EH (cell line): ENCODE measurements at places on chromosomes 12 and 14.

GRCh38 chr12:33587784-33588712 is 148.4 kb upstream of the SYT10 start:
- DNase-seq, result peak; percentile 1

DNA sequence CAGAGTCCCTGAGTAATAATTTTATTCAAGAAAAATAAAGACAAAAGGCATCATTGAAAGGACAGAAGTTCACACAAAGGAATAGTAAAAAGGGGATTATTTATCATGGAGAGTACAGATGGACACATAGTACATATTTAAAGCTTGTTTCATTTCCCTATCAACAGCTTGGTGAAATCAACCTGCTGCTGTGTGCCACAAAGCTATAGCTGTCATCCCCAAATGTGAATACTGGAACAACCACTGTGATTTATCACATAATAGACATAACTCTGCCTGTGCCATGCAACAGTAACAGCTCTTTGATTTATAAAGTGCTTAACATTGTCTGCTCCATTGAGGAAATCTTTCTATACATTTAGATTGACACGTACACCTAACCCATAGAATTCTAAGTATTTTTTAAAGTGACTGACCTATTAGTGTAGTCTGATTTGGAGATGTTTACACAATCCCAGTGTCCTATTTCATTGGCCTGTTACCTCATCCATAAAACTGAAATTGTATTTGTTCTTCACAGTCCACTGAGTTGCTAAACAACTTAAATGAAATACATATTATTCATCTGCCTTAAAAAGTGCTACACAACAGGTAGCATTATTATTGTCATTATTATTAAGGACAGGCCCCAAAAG is 3.3 kb downstream of the NEMF start:
- DNase-seq, result no peak

DNA sequence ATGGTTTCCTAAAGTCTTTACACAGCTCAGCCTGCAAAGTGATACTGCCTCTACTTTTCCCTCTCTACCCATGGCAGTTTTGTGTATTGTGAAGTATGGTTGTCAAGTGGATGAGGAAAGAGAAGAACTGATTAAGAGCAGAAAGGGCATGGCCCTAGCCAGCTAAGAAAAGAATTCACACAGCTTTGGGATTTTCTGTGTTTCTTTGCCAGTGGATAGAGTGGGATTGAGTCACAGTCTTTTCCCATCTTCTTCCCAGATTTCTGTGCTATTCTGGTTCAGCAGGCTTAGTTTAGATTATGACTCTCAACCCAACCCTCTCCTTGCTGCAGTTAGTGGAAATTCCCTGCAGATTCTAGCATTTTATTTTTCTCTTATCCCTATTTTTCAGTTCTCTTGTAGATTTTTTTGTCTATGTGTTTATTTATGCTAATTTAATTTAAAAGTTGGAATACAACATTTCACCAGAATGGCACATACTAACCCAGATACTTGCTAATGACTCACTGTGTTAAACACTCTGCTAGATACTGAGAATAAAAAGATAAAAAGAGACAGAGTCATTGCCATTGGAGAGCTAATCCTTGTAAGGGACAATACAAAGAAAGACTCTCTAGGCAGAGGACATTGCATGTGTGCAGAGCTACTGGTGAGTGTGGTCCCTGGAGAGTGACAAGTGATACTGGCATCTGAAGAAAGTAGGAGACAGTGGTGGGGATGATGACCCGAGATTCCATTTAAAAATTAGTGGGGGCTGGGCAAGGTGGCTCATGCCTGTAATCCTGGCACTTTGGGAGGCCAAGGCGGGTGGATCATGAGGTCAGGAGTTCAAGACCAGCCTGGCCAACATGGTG is 106.3 kb downstream of the ST8SIA1 start:
- DNase-seq, result peak; percentile 26

DNA sequence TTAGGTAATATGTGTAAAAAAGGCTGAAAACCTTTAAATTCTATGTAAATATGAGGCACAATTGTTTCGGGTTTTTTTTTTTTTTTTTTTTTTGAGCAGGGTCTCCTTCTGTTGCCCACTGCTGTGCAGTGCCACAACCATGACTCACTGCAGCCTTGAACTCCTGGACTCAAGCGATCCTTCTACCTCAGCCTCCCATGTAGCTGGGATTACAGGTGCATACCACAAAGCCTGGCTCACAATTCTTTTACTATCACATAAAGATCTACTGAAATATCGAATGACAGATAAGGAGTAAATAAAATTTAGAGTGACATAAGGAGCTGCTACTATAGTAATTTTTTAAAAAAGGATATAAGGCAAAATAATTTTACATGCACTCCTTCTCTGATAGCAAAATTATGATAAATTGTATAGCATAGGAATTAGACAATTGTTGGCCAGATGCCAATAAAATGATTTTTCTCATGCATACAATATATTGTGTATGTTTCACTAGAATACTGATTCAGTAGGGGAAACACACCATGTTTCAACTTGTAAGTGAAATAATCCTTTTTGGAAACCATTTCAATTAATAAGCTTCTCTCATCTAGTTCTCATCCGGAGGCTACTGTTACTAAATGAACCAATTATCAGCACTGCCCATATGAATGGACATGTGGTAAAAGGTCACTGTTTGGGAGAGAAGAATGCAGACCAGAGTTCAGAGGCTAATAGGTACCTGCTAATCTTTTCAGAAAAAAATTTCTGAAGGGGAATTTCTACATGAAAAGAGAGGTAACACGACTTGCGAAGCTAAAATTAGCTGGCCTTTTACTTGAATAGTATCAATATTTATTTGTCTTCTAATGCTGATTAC is 108.4 kb downstream of the PPP1R12A start:
- DNase-seq, result no peak

DNA sequence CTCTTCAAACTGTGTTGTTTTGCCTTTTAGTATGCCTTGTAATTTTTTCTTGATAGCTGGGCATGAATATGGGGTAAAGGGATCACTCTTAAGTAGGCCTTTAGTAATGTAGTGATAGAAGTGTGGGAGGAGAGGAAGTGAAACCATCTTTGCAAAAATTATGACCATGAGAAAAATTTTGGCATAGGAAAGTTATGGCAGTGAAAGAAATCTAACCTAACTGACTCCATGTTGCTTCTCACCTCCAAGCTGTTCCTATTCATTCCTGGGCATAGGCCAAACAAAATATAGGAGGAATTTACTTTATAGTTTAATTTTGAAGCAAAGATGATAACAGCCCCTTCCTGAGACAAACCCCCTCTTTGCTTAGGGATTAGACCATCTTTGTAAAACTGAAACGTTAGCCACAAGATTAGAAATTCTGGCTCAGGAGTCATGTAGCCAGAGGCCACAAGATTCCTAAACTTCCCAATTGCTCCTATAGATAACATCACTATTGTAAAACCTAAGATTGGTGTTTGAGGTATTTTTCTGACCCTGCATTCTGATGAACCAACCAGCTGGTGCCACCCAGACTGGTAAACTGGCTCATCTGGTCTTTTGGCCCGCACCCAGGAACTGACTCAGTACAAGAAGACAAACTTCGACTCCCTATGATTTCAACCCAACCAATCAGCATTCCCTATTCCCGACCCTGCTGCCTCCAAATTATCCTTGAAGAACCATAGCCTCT is 45.8 kb downstream of the CRADD start:
- DNase-seq, result peak; percentile 79

GRCh38 chr12:57550641-57551549 is 1.1 kb downstream of the KIF5A start:
- DNase-seq, result no peak

- no peak for DNase-seq
These were observed 109.0 kb downstream of the ESR2 start for GRCh38 chr14:64185184-64185583.

GRCh38 chr12:111022386-111022785 is 102.0 kb upstream of the MYL2 start:
- DNase-seq, result no peak

- DNase-seq, result no peak
These were observed 11.8 kb upstream of the WSCD2 start for GRCh38 chr12:108117163-108117849.

GRCh38 chr14:77241955-77242354 is 29.1 kb downstream of the NGB start:
- peak; percentile 5 for DNase-seq

DNA sequence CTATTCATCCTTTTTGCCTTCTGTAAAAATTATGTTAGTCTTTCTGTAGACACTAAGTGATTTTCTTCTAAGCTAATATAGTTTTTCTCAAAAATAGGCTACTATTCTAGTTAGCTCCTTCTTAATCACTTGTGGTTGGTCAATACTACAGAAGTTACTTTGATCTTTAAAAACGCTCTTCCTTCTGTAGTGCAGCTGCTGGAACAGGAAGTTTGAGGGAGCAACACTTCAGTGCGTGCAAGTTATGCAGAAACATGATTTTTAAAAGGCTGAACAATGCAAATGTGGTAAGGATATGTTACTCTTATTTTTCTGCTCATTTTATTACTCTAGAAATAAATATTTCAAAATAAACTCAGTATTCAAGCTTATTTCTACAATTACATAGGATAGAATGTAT is 11.1 kb upstream of the RERGL start:
- no peak for DNase-seq

DNA sequence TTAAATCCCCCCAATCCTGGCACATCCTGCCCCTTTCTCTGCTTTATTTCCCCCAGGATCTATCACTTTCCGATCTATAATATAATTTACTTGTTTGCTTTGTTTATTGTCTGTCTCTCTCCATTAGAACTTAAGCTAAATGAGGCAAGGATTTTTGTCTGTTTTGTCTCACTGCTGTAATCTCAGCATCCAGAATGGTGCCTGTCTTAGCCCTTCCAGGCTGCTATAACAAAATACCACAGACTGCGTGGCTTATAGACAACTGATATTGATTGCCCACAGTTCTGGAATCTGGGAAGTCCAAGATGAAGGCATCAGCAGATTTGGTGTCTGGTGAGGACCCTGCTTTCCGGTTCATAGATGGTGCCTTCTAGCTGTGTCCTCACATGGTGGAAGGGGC is 65.2 kb downstream of the VWF start:
- no peak for DNase-seq

GRCh38 chr14:93978735-93979134 is 2.4 kb upstream of the ASB2 start:
- no peak for DNase-seq

DNA sequence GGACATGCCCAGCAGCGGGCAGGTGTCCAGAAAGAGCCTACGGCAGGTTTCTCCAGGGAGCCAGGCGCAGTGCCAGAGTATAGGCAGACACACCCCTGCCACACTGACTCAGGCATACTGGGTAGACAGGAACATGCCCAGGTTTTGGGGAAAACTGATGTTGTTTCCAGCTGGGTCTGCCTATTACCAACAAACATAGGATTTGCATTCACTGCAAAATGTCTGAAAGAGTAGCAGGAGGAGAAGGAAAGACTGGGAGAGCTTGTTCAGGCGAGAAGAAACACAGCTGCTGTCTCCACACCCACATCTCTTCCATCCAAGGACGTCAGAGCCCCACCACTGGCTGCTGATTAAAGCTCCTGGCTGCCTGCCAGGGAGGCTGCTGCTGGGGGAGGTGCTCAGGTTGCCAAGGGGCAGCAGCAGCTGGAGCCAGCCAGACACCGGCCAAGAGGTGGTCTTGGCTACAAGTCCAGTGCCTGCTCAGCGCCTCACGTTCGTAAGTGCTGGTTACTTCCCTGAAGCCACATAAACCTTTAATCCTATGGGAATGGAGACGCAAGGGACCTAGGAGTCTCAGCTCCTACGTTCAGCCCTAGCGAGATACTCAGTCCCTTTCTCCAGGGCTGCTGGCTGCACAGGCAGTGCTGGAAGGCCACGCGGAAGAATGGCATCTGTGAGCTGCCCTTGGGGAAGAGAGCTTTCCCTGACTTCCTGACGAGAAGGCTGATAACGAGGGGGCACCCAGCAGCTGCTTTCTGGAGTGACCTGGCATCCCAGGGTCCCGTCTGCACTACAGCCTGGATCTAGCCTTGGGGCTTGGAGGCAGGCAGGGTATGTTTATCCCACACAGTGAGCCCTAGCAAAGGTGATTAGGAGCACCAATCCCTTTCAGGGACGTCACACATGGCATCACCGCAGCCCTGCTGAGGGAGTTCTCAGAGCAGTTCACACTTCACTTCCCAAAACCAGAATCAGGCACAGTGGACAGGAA is 58.1 kb downstream of the PLEKHG3 start:
- peak; percentile 84 for DNase-seq

DNA sequence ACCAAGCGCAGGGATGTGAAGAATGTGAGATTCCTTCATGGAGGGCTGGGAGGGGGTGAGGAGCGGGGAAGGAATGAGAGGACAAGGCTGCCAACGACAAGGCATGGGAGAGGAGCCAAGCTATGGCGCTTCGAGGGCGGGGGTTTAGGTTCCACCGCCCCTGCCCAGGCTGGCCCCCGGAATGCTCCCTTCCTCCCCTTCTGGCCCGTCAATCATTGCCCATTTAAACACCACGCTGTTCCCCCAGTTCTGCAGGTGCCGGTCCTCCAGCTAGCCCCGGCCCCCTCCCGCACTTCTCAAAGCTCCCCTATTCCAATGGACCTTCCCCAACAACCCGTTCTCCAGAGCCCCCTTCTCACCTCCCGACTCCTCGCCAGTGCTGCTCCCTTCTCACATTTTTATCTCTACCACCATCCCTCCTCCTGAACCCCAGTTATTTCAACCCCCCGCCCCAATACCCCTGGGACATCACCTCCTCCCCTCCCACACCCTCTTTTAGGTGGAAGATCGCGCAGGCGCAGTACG is 428 bp downstream of the RNF41 start:
- peak; percentile 94 for DNase-seq

DNA sequence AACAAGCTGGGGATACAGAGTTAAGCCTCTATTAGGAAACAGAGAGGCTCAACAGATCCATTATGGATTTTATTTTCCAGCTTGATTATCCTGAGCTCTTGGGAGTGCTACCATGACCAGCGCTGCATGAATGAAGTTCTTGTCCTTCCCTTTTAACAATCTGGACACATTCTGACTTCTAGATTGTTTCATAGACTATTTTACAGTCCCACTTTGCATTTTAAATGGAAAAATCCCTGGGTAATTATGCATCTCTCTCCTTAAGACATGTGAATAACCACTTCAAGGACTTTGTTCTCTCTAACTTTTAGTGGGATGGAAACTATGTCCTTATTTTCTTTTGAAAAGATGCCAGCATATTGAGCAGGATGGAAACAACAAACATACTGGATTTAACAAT is 2.0 kb downstream of the CCDC198 start:
- DNase-seq, result no peak
